Effector memory CD4-positive, alpha-beta T cell (primary cell): ENCODE measurements at places on chromosomes 4 and X.

DNA sequence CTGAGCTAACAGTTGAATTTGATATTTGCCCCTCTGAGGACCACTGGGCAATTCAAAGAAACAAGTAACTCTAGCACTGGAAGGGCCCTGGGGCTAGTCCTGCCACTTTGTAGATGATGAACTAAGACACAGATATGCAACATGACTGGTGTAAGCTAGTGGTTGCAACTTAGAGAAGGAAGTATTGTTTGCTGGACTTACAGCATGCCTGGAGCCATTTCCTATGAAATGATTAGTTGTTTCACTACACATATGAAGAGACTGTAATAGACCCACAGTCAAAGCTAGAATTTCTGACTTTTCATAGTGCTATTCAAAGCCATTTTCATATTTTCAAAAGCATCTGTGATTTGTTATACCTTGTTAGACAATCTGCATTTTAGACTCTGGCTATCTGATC, 96.2 kb downstream of the TSPAN7 start:
- DNase-seq, result no peak

DNA sequence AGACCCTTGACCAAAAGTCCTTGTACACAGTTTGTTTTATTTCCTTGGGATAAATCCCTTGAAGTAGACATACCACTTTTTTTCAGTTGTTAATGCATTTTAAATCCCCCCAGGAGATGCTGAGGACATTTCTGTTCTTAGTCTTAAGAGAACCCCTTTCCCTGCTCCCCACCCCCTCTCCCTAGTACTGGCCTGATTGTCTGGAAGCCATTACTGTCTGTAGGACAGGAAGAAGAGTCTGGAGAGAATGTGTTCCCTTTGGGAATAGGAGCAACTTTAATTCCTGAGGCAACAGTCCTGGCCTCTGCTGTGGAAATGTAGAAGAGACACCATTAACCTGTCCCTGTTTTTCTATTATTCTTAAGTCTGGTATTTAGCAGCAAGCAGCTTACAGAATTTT, 52.3 kb upstream of the TMEM131L start:
- no peak for DNase-seq

DNA sequence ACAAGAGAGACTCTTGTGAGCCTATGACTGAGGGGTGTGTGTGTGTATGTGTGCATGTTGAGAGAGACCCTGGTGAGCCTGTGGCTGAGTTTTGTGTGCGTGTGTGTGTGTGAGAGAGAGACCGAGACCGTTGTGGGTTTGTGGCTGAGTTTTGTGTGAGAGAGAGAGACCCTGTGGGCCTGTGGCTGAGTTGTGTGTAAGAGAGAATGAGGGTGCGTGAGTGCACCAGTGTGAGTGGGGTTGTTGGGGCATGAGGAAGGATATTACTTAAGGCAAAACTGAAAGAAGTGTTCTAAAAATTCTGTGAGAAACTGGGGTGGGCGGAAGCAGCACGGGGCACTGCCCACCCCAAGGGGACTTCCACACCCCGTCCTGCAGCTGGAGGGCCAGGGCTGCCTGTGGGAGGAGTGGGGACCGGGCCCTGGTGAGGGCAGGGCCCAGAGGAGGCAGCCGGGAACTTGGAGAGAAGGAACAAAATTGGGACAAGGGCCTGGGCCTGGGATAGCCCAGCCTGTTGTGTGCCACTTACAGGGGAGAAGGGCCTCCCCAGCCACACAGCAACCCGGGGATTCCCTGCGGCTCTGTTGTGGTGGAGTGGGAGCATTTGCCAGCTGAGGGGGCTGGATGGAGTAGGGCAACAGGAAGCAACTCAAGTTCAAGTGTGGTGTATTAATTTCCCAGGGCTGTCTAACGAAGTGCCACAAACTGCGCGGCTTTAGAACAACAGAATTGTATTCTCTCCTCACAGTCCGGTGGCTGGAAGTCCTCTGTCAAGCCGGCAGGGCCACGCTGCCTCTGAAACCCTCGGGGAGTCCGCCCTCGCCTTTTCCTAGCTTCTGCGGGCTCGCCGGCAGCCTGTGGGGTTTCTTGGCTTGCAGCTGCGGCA, 22.1 kb downstream of the TMEM131L start:
- peak; percentile 75 for DNase-seq

GRCh38 chr4:55435141-55435841, 39.5 kb downstream of the TMEM165 start:
- DNase-seq, result no peak

GRCh38 chrX:82912382-82912781, 595.7 kb upstream of the POU3F4 start:
- DNase-seq, result no peak

DNA sequence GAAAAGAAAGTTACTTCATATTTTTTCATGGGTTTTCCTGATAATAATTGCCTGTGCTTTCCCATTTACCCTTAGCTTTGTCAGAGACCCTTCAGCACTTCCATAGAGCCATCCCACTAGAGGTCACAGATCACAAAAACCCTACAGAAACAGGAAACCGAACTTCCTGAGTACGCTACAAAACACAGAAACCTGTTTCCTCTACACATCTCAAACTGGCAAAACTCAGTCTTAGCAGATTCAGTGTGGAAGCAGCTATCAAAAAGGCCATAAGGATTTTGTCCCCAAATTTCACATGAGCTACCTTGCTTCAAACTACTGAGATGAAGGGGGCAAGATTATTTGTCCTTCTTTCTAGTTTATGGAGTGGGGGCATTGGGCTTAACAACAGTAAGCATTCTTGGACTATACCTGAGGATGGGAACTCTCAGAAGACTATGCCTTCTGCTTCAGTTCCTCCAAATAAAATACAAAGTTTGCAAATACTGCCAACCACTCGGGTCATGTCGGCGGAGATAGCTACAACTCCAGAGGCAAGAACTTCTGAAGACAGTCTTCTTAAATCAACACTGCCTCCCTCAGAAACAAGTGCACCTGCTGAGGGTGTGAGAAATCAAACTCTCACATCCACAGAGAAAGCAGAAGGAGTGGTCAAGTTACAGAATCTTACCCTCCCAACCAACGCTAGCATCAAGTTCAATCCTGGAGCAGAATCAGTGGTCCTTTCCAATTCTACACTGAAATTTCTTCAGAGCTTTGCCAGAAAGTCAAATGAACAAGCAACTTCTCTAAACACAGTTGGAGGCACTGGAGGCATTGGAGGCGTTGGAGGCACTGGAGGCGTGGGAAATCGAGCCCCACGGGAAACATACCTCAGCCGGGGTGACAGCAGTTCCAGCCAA, at the start of gene MMRN1:
TSS of gene MMRN1 (plus strand) at position 206 of the 902 bp plus-strand sequence. CDS start at position 324, 118 bp downstream.
- no peak for DNase-seq

GRCh38 chrX:19195243-19195610, 73.0 kb upstream of the ADGRG2 start:
- no peak for DNase-seq
